AG20443 (cell line): ENCODE measurements at places on chromosomes 3 and 15.

DNA sequence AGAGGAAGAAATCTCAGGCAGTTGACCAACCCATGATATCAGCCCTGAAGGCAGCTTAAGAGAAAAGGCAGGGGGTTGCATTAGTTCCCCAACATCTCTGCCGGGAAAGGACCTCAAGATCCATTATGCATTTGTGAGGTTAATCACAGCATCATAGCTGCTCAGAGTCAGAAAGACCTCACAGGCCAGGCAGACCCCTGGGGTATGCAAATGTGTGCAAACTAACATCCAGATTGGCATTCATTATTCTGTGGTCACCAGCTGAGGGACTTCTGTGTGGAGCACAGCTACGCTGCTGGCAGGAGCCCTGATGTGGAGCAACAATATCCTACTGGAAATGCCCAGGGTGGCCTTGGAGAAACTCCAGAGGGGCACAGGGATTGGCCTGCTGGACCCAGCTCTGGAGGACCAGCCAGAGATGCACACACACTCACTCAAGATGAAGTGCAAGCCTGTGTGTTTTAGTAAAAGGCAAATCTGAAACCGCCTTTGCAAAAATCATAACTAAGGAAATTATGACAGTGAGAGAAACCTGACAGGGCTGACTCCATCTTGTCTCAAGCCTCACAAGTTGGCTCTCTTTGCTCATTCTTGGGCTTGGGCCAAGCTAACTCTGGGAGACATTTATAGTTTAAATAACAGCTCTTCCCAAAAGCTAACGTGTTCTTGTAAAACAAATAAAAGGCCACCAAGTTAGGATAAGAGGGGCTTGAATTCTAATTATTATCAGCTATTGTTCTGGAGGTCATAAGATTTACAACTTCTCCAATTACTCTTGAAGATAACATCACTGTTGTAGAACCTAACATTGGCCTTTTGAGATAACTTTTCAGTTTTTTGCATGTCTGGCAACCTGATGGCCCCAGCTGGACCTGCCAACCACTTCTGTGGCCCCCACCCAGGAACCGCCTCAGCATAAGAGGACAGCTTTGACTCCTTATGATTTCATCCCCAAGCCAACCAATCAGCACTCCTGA is 257.1 kb downstream of the UACA start:
- no peak for DNase-seq

DNA sequence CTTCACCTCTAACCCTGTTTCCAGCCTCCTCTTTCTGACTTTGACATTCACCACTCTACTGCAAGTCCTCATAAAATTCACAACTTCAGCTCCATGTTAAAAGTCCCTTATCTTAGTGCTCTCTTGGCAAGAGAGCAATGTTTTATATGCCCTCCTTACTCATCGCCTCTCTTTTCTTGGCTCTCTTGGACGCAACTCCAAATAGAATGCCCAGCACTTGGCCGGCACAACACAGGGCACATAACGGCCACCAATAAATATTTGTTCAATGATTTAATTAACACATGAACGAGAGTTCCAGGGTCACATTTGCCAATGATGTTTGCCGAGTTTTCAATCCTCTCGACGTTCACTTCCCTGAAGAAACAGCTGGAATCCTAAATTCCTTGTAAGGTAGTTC is 401.4 kb downstream of the ROBO1 start:
- no peak for DNase-seq

DNA sequence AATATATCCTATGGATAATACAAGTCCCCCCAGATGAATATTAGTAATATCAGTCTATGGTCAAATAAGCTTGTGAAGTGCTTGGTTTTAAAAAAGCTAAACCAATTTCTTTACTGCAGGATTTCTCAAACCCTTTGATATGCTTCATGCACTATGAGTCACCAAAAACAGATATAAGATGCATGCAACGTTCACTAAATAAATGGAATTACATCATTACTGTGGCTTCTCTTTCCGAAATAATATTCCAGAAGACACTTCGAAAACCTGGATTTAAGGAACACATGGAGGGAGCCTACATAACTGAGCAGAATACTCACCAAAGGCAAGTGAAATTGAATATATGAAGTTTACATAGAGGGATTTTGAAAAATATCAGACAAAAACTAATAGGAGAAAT is 126.3 kb upstream of the ABI3BP start:
- peak; percentile 40 for DNase-seq

GRCh38 chr15:39797407-39797806 is 14.8 kb upstream of the FSIP1 start:
- no peak for DNase-seq

GRCh38 chr3:77338195-77338594 is 298.3 kb downstream of the ROBO2 start:
- no peak for DNase-seq

GRCh38 chr15:55241891-55242290 is 45.1 kb upstream of the RSL24D1 start:
- no peak for DNase-seq

DNA sequence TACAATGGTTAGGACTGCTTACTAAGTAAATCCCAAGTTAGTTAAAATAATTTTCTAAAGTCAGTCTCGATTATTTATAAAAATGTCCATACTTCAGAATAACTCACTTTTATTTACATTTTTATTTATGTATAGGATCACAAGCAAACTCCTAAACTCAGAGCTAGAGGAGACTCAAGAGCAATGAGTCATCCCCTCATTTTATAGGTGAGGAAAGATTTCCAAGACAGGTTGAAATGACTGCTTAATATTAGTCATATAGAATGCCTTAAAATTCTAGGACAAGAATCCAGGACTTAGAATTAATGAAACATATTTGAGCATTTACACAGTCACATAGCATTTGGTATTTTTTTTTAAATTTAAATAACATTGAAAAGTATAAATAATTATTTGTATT is 983.8 kb downstream of the SI start:
- no peak for DNase-seq

DNA sequence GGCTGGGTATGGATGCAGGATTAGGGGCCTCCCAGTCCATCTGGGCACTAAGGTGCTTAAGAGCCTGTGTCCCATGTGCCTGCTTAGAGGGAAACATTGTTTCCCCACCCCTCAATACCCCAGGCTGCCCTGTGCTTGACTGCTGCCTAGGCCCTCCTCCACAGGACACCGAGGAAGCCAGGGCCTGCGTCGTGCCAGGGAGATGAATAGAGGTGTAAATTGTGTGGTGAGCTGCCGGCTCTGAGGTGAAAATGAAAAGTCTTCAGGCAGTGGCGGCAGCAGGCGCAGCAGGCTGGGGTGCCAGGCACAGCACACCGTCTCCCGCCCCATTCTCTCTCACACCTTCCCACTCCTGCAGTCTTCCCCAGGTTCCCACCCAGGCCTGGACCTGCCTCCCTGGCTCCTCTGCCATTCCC is 13.9 kb upstream of the GRM2 start:
- no peak for DNase-seq
